ENCODE measurements at places on chromosomes 13 and 19. TPM values are rescaled to one million over a fixed set of nuclear protein-coding genes. Genes with fewer than 3 reads are reported as not detected.

The SLC27A1 gene
- total RNA-seq, result 9.2 TPM

The CPT1C gene
- total RNA-seq, result 13.0 TPM

The NKPD1 gene
- 0.56 TPM for total RNA-seq

The ANGPTL4 gene
- total RNA-seq, result 132 TPM

The ICAM4 gene
- 0.85 TPM for total RNA-seq

The KLHL1 gene
- total RNA-seq, result not detected

The MEGF8 gene
- 24.2 TPM for total RNA-seq

The TRAPPC5 gene
- total RNA-seq, result 42.8 TPM

The SIGLEC5 gene
- not detected for total RNA-seq

The ZNF20 gene
- 7.0 TPM for total RNA-seq

The TBC1D4 gene
- total RNA-seq, result 36.6 TPM

The CEACAM20 gene
- total RNA-seq, result not detected

The TMEM59L gene
- total RNA-seq, result 0.96 TPM

The CRX gene
- total RNA-seq, result not detected
